Tibial nerve (tissue), 4 donors: ENCODE measurements at places on chromosomes 2 and 18.

DNA sequence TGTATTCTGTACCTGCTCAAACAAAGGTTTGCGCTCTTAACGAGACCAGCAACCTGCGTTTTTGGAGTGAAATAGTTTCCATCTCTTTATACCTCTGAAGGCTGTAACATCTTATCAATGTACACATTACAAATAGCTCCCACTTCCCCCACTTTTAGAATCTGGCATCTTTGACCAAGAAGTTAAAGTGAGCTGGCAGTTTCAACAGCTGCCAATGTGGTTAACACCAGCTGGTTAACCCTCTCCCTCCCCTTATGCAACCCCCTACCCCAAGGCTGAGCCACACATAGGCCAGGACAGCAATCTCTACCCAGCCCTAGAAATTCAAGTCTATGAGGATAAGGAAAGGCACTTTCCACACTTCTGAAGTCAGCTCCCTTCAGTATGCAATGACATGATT, 2.2 kb upstream of the SERTAD2 start:
- no peak overlapping the region for H3K27ac ChIP-seq
- H3K4me1 ChIP-seq = no peaks in the 10 kb centered on the region
- H3K27me3 ChIP-seq = no peaks in the 10 kb centered on the region

- no peak for DNase-seq
- H3K4me3 ChIP-seq = no peak overlapping the region
Observed at GRCh38 chr2:86783615-86784339, 6.9 kb downstream of the CD8A start.

DNA sequence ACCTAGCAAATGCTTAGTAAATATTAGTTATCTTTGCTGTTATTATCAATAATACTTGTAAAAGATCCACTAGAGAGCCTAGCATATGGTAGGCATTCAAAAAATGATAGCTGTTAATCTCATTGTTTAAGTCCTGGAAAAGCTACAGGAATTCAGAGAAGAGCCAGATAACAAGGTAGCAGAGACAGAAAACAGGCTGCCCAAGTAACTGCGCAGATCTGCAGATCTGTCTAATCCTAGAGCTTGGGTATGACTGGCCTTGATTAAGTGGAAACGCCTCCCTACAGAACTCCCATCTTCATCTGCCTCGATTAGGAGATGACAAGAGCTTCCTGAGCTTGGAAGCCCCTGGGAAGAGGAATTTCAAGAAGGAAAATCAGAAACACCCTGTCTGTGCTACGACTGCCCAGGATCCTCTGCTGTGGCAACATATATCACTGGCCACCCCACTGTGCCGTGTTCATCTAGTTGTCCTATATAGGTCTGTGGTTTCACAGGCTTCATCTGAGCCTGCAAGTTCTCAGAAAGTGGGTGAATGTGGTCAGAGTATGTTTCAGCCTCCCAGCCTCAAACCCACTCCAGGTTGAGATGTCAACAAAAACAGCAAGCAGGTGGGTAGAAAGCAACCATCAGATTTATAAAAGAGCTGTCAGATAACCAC, 151.5 kb upstream of the PKDCC start:
- DNase-seq = no peak
- no peaks in the 10 kb centered on the region for H3K36me3 ChIP-seq
- no peaks in the 10 kb centered on the region for H3K27me3 ChIP-seq
- H3K4me3 ChIP-seq = no peak overlapping the region

DNA sequence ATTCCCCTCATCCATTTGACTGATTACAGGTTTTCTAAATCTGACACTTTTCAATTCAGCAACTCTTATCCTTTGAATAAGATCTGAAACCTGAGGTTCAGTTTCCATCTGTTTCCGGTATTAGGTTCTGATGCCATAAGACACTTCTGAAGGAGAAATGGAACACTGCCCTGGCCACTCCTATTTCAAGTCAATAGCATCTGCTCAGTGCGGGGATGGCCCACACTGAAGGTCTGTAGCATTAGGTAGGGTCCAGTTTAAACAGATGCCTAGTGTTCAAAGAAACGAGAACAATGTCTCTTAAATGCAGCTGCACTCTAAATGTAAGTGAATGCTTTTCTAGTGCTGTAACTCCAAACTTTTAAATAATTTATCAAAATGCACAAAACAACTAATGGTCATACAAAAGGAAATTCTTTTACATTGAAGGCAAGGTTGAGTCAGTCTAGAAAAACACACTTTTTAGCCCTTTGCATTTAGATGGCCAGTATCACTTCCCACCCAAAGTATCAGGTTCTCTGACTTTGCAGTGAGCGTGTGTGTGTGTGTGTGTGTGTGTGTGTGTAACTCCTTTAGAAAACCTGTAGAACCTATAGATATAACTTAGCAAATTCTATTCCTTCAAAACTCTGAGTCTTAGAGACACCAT, 78.2 kb downstream of the STK39 start:
- H3K36me3 ChIP-seq = no peaks in the 10 kb centered on the region
- no peak for DNase-seq
- no peaks in the 10 kb centered on the region for H3K27me3 ChIP-seq
- H3K4me1 ChIP-seq = peaks cover 11% of the 10 kb centered on the region

GRCh38 chr2:25960396-25960795, 21.9 kb downstream of the KIF3C start:
- no peak overlapping the region for H3K27ac ChIP-seq
- no peaks in the 10 kb centered on the region for H3K4me1 ChIP-seq
- H3K4me3 ChIP-seq = no peak overlapping the region
- no peaks in the 10 kb centered on the region for H3K27me3 ChIP-seq
- no peak for DNase-seq

DNA sequence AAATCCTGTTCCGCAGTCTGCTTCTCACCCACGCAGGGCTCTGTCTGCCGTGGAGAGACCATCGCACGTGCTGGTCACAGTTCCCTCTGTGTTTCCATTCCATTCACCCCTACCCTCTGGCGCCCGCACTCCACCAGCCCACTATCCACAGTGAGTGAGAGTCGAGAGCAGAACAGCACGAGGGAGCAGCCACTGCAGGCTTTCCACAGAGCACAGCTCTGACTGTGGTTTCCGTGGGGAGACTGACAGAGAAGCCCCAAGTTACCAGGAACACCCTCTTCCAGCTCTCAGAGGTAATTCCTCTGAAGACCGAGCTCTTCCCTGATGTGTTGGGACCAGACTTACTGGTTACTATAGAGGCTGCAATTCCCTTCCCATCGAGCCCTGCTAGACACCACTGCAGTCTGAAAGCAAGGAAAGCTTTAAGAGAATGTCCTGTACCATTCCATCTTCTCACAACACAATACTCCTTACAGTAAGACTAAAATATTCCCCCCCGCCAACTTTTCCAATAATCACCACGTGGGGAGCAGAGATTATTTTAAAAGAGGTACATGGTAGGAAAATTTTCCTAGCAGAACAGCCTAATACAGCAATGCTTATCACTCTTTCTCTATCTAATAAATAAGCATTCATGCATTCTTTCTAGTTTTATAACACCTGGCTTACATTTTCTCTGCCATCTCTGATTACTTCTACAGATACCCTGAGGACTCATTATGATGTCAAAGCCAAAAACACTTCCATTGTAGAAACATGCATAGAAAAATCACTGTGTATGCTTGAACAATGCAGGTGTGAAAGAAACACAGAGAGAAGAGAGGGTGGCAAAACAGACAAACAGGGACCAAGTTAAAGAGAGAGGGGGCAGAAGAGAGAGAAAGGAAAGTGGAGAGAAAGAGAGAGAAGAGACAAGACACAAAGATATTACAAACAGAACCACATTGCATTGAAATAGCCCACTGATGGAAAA, 4.7 kb downstream of the MYT1L start:
- no peaks in the 10 kb centered on the region for H3K27me3 ChIP-seq
- H3K4me3 ChIP-seq = no peak overlapping the region
- H3K27ac ChIP-seq = no peak overlapping the region
- H3K4me1 ChIP-seq = no peaks in the 10 kb centered on the region
- DNase-seq = no peak
- H3K36me3 ChIP-seq = no peaks in the 10 kb centered on the region

GRCh38 chr2:159960414-159960813, 102.0 kb downstream of the PLA2R1 start:
- peaks cover 4% of the 10 kb centered on the region for H3K4me1 ChIP-seq
- no peaks in the 10 kb centered on the region for H3K27me3 ChIP-seq
- H3K27ac ChIP-seq = no peak overlapping the region
- no peak for DNase-seq
- H3K4me3 ChIP-seq = no peak overlapping the region

DNA sequence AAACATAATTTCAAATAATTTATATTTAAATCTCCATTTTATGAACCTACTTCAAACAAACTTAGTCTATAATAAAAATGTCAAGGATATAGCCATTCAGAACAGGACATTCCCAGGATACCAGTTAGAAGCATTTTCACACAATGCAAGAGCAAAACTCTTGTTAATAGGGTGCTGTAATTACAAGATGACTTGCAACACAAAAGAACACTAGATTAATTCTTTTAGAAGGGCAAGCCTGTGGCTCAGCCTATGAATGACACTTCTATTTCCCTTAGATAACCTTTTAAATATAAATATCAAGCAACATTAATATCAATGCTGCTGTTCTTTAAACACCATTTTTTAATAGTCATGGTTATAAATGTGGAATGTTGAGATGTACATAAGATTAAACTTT, 157.9 kb upstream of the SCN7A start:
- no peak for DNase-seq
- H3K36me3 ChIP-seq = no peaks in the 10 kb centered on the region
- no peak overlapping the region for H3K4me3 ChIP-seq
- H3K27me3 ChIP-seq = no peaks in the 10 kb centered on the region
- no peaks in the 10 kb centered on the region for H3K4me1 ChIP-seq

DNA sequence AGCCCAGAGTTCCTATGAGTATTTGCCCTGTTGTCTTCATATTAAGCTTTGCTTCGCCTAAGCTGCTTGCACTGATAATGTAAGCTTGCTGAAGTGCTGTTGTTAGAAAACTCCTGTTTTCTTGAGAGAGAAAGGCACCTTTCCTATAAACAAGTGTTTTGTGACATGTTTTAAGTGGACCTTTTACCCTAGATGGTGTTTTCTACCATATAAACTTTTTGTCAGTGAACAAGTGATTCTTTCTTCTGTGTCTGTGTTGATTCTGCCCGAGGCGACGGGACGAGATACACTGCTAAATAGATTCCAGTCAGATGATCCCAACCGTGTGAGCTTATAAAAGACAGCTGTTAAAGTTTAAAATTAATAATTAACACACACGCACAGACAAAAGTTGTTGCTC, 24.1 kb downstream of the CABLES1 start:
- H3K36me3 ChIP-seq = no peaks in the 10 kb centered on the region
- H3K27ac ChIP-seq = no peak overlapping the region
- no peaks in the 10 kb centered on the region for H3K27me3 ChIP-seq
- H3K4me3 ChIP-seq = no peak overlapping the region
- peaks cover 19% of the 10 kb centered on the region for H3K4me1 ChIP-seq

GRCh38 chr2:150644298-150645067, 157.0 kb upstream of the RND3 start:
- DNase-seq = no peak
- no peaks in the 10 kb centered on the region for H3K4me1 ChIP-seq
- H3K4me3 ChIP-seq = no peak overlapping the region
- H3K36me3 ChIP-seq = no peaks in the 10 kb centered on the region
- no peaks in the 10 kb centered on the region for H3K27me3 ChIP-seq

GRCh38 chr18:70363861-70364260, 75.0 kb downstream of the SOCS6 start:
- DNase-seq = no peak
- H3K36me3 ChIP-seq = no peaks in the 10 kb centered on the region
- H3K27ac ChIP-seq = no peak overlapping the region

- no peaks in the 10 kb centered on the region for H3K27me3 ChIP-seq
- peaks cover 24% of the 10 kb centered on the region for H3K4me1 ChIP-seq
- H3K4me3 ChIP-seq = no peak overlapping the region
- H3K36me3 ChIP-seq = no peaks in the 10 kb centered on the region
- H3K27ac ChIP-seq = no peak overlapping the region
Observed at GRCh38 chr2:168565512-168565911, 109.4 kb downstream of the CERS6 start.

DNA sequence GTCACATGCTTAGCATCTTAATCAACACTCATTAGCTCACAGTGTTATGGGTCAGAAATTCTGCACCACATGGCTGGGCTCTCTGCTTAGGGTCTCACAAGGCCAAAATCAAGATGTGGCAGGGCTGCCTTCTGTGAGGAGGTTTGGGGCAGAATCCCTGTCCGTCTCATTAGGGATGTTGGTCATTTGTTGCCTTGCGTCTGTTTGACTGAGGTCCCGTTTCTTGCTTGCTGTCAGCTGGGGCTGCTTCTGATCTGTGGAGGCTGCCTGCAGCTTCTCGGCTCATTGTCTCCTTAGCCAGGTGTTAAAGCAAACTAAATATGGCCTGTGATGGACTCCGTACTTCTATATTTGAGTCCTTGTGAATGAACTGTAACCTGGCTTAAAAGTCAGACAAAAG, 146.5 kb downstream of the NDUFA10 start:
- peaks cover 18% of the 10 kb centered on the region for H3K4me1 ChIP-seq
- H3K27me3 ChIP-seq = no peaks in the 10 kb centered on the region
- H3K4me3 ChIP-seq = no peak overlapping the region
- H3K27ac ChIP-seq = no peak overlapping the region
- H3K36me3 ChIP-seq = no peaks in the 10 kb centered on the region
- no peak for DNase-seq

GRCh38 chr18:79872527-79873444, 75.0 kb downstream of the KCNG2 start:
- H3K4me3 ChIP-seq = no peak overlapping the region
- H3K27ac ChIP-seq = no peak overlapping the region
- H3K4me1 ChIP-seq = no peaks in the 10 kb centered on the region
- no peaks in the 10 kb centered on the region for H3K36me3 ChIP-seq

- DNase-seq = no peak
- H3K36me3 ChIP-seq = no peaks in the 10 kb centered on the region
- H3K4me3 ChIP-seq = no peak overlapping the region
- H3K27me3 ChIP-seq = no peaks in the 10 kb centered on the region
- no peak overlapping the region for H3K27ac ChIP-seq
- H3K4me1 ChIP-seq = no peaks in the 10 kb centered on the region
Observed at GRCh38 chr2:18455236-18455862, 105.1 kb downstream of the RDH14 start.

GRCh38 chr18:78293940-78294541, 685.6 kb upstream of the SALL3 start:
- H3K4me1 ChIP-seq = peaks cover 8% of the 10 kb centered on the region
- no peak overlapping the region for H3K27ac ChIP-seq
- no peak for DNase-seq
- no peaks in the 10 kb centered on the region for H3K36me3 ChIP-seq
- peak overlapping the region; percentile 34 for H3K4me3 ChIP-seq
- H3K27me3 ChIP-seq = no peaks in the 10 kb centered on the region

DNA sequence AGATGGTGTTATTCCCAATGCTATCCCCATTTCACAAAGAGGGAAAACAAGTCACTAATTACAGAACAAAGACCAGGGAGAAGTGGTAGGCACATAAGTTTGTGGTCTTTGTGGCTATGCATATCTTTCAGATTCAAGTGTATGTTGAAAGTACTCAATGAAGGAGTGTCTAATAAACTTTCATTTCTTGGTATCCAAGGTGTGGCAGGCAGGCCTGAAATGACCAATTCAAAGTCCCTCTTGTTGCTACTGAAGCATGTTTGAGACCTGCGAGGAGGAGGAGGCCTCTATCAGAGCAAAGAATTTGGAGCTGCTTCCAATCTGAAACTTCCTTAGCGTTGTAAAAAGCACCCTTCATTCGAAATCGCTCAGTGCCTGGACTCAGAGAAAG, 60.9 kb upstream of the KLF7 start:
- H3K4me1 ChIP-seq = peaks cover 10% of the 10 kb centered on the region
- no peaks in the 10 kb centered on the region for H3K36me3 ChIP-seq
- H3K27me3 ChIP-seq = no peaks in the 10 kb centered on the region
- no peak for DNase-seq
- no peak overlapping the region for H3K27ac ChIP-seq
